CD4-positive, alpha-beta T cell treated with Interleukin-6 at 100 ng/mL for 8 hours (primary cell): ENCODE measurements at places on chromosomes 16 and 17.

- DNase-seq: no peak
These were observed 6.9 kb upstream of the SCNN1G start for GRCh38 chr16:23175651-23176050.

DNA sequence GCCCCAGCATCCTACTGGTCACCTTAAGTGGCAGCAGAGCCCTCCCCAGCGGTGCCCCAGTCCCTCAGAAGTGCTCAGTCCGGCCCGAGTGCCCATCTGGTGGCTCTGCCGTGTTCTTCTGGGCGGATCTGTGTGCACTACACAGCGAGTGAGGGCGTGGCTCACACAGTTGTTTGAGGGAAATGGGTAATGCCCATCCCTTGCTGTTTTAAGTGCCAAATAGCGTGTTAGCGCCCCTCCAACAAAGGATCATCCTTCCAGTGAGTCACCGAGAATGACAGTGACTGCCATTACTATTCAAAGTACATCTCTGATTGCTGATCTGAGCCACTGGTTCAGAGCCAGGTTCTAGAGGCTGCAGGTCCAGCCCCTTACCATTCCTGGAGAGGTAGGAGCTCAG is 152.0 kb downstream of the LGALS9B start:
- no peak for DNase-seq

GRCh38 chr16:53262645-53263044 is 171.6 kb upstream of the RBL2 start:
- no peak for DNase-seq

DNA sequence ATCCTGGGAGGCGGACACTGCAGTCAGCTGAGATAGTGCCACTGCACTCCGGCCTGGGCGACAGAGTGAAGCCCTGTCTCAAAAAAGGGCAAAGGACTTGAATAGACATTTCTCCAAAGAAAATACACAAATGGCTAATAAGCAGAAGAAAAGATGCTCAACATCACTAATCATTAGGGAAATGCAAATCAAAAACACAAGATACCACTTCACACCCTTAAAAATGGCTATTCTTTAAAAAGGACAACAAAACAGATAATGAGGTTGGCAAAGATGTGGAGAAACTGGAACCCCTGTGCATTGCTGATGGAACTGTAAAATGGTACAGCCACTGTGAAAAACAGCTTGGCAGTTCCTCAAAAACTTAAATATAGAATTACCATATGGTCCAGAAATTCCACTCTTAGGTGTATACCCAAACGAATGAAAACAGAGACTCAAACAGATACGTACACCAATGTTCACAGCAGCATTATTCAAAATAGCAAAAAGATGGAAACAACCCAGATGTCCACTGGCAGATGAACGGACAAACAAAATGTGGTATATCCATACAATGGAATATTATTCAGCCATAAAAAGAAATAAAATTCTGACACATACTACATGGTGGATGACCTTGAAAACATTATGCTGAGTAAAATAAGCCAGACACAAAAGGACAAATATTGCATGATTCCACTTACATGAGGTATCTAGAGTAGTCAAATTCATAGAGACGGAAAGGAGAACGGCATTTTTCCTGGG is 35.5 kb downstream of the BRIP1 start:
- no peak for DNase-seq

GRCh38 chr17:31691251-31691905 is 167.7 kb downstream of the COPRS start:
- DNase-seq: no peak

DNA sequence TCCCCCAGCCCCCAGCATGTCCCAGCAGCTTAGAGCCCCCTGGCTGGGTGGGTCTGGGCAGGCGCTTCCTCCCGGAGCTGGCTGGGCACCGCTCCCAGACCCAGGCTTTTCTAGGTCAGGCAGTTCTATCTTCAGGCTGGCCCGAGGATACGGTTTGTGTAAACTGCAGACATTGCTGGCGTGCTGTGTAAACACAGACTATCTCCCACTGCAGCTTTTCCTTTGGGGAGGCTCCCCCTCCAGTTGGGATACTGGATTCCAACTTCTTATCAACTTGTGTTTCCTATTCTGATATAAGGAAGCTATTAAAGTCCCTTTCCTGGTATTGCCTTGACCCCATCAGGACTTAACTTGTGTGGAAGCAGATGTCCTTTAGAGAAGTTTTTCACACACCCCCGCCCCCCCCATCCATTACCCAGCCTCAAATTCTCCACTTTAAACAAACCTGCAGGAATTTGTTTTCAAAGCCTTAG is 18.3 kb upstream of the GNA13 start:
- DNase-seq: no peak

- no peak for DNase-seq
These were observed 10.9 kb upstream of the DHRS7C start for GRCh38 chr17:9802294-9802693.

DNA sequence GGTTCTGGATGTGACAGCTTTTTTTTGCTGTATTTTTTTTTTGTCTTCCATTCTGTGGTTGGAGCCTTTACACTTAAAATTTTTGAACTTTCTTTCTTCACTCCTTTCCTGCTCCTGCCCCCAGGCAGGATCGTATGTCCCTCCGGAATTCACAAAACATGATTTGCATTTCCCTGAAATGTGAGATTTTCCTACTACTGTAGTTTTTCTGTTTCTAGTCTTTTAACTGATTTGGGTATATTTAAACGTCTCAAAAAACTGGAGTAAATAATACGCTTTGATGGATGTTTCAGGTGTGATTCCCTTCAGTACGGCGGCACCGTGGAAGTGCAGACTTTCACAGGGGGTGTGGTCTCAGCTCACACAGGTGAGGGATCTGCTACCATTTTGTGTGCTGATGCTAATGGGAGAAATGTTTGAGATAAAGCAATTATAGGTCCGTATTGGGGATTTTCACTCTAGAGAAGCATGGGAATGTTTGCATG is 686 bp downstream of the SRCAP start:
- DNase-seq: no peak
